Kasumi-1 (cell line): ENCODE measurements at places on chromosomes 2 and 18.
A peak's percentile ranks its signal among the peaks of the same experiment; 100 is the strongest.

- no peak for DNase-seq
Measured at GRCh38 chr2:239263669-239264491, 136.9 kb downstream of the HDAC4 start.

- no peak for DNase-seq
Measured at GRCh38 chr2:183543731-183544130, 419.5 kb downstream of the NUP35 start.

DNA sequence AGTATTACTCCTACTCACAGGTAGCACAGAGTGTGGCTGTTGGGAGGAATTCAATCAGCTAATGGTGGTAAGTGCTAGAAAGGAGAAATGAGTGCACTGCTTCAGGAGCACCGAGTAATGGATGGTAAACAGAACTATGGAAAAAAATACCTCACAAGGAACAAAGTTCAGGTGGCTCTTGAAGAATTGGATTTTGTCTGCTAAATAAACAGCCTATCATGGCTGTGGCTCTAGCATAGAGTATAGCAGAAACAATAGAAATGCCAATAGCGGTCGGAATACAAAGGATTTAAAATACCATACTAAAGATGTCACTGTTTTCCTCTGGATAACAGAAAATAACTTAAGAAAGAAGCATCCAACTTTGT is 482.5 kb downstream of the NUP35 start:
- no peak for DNase-seq

DNA sequence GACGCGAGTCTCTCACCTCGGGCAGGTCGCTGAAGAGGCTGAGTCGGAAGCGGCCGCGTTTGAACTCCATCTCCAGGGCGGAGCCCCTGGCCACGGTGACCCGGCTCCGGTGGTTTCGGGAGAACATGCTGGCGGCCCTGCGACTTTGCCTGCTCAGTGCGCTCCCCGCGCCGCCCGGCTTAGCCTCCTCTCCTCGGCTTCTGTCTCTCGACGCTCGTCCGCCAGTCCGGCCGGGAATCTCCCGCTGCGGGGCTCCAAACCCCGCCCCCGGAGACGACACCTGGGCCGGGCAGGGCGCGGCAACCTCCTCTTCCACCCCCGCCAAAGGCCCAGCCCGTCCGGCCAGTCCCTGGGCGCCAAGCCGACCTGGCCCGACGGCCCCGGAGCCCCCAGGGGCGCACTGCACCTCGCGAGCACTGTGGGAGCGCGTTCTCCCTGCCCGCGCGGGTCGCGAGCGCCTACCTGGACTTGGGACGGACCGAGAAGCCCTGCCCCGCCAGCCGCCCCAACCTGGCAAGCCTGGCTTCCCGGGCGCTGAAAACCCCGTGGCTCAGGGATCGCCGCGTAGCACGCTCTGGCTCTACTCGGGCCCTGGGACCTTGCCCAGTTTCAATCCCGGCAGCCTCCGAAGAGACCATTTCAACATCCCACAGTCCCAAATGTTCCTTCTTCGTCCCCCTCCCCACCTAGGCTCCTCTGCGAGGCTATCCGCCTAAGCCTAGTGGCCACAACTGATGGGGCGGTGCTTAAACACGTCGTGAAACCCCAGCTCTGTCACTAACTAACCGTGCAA is at the start of gene RTKN:
TSS of gene RTKN (minus strand) at position 248 of the 793 bp plus-strand sequence. CDS start at position 127, 121 bp downstream.
- no peak for DNase-seq

GRCh38 chr18:11951390-11951851 is 29.9 kb upstream of the IMPA2 start:
- no peak for DNase-seq

DNA sequence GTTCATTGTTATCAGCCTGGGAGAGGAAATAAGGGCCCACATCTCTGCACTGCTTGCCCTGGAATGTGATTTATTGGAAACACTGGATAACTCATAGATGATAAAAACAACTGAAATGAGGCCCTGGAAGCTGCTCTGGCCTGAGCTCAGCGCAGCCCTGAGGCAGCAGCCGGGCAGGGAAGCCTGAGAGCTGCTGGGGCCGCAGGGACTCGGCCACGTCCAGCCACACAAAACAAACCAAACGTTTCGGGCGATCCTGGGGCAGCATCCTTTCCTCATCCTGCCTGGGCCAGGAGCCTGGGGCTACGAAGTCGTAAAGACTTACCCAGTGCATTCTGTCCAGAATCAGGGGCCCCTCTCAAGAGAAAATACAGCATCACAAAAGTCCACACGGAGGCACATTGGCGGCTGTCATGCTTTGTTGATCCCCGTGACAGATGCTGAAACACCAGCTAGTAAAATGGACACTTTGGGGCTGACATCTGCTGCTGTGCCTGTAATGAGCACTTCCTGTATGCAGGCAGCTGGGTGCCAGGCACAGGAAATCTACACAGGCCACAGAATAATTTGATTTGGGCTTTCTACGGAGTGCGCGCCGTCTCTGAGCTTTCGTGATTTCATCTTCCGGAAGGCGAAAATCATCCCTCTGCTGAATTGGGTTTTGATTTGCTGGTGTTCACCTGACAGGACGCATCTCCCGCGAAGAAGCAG is 250.6 kb downstream of the EIPR1 start:
- DNase-seq = no peak

- DNase-seq = no peak
Measured at GRCh38 chr18:49697757-49698524, 115.4 kb downstream of the ACAA2 start.

GRCh38 chr2:200373973-200374416 is 67.5 kb downstream of the SPATS2L start:
- no peak for DNase-seq

- no peak for DNase-seq
Measured at GRCh38 chr2:234404957-234405356, 91.9 kb downstream of the ARL4C start.

DNA sequence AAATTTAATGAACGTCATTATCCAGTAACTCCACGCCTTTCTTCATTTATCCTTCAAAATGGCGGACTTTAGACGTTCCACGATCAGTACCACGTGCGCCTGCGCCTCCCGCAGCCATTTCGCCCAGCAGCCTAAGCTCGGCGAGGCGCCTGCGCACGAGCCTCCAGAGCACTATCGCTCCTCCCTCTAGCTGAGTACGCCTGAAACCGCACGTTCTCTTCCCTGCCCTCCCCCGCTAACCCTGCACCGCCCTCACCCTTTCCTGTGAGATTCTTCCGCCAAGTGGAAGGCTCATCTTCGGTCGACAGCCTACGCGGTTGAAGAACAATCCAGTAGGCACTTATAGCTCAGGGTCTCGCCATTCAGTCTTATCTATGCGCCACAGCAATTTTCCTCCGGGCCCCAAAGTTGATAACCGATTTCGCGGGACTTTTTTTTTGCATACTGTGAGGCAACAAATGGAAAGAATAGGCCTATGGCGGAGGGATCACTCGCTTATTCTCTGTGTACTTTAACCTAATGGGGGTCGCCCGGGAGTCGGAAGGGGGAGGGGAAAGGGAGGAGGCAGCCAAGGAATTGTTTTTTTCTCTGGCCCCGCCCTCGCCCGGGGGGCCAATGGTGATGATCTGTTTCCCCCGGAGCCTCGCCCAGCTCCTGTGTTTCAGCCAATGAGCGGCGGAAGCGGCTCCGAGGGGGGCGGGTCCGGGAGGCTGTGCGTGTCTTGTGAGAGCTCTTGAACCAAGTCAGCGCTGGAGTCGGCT is at the start of gene KDM3A:
TSS of gene KDM3A (plus strand) at position 741 of the 761 bp plus-strand sequence. CDS start 677 bp downstream, outside the sequence.
- DNase-seq = peak; percentile 99

DNA sequence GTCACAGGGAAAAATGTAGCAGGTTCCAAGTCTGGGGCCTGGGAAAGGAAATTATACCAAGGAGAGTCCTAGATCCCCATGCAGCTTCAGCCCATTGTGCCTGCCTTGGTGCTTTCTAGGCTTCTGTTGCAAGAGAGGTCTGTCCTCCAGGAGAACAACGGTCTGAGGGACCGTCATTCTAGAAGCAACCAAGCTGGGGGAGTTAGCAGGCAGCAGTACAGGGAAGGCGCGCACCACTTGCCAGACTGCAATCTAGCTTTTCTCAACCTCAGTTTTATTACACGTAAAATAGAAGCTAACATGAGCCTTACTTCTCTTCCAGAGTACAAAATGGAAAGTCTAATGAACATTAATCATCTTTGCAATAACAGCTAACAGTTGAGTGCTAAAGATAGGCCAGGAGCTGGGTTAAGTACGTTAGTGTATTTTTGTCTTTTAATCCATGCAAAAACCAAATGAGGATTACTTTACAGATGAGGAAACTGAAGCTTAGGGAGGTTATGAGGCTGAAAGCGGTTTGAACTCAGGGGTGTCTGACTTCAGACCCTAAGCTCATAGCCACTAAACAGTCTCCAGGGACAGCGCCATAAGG is 1.9 kb downstream of the TCF23 start:
- DNase-seq = no peak

DNA sequence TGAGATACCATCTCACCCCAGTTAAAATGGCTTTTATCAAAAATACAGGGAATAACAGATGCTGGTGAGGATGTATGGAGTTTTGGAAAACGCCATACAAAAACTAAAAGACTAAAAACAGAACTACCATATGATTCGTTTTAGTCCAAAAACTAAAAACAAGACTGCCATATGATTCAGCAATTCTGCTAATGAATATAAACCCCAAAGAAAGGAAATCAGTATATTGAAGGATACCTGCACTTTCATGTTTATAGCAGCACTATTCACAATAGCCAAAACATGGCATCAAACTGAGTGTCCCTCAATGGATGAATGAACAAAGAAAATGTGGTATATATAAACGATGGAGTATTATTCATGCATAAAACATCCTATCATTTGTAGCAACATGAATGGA is 224.4 kb upstream of the MC4R start:
- DNase-seq = no peak

DNA sequence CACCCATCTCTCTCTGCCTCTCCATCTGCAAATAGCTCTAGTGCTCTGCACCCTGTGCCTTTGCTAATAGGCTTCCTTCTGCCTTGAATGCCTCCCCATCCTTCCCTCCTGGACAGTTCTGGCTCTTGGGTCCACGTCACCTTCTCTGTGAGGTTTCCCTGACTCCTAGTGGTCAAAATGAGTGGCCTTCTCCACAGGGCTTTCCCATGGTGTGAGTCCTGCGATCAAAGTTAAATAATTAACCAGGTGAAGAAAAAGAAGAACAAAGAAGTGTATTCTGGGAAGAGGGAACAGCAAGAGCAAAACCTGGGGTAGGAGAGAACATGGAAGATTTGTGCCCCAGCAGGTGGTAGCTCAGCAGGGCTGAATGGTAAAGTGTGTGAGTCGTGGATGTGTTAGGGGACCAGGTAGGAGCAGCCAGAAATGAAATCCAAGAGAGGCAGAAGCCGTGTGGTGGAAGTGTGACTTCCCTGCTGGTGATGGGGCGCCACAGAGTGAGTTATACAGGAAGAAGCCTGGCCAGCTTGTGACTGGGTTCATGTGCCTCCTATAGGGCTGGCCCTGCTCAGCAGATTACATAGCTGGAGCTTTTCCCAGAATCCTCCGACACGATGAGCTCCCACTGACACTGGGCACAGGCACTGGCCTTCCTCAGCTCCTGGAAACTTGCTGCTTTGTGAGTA is 93.8 kb upstream of the LDAH start:
- no peak for DNase-seq

GRCh38 chr18:75439348-75439747 is 11.8 kb upstream of the SMIM21 start:
- no peak for DNase-seq

- no peak for DNase-seq
Measured at GRCh38 chr2:5070257-5070656, 621.9 kb upstream of the SOX11 start.

GRCh38 chr2:11998218-11998617 is 251.8 kb downstream of the LPIN1 start:
- DNase-seq = no peak

DNA sequence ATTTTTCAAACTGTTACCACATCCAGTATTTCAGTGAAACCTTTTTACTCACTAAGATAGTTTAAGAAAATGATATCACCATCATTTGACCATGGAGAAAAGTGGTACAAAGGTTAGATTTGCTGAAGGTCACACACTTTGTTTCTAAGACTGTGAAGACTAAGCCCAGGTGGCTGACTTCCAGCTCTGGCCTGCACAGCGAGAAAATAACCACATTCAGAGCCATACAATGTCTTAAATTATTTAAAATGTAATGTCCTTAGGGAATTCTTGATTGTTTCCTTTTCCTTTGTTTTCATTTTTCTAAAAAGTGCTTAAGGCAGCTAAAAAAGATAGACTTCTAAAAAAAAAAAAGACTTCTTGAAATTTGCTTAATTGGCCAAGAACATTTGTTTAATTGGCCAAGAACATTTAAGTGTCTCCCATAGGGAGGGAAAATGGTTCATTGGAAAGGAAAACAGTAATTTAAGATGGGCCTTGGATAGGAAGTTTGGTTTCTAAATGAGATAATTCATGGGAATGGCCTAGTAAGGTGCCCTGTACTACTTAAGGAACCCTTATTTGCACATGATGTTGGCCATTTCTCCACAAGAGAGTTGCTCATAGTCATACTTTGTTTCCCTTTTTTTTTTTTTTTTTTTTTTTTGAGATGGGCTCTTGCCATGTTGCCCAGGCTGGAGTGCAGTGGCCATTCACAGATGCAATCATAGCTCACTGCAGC is 45.2 kb downstream of the CYP1B1 start:
- no peak for DNase-seq

DNA sequence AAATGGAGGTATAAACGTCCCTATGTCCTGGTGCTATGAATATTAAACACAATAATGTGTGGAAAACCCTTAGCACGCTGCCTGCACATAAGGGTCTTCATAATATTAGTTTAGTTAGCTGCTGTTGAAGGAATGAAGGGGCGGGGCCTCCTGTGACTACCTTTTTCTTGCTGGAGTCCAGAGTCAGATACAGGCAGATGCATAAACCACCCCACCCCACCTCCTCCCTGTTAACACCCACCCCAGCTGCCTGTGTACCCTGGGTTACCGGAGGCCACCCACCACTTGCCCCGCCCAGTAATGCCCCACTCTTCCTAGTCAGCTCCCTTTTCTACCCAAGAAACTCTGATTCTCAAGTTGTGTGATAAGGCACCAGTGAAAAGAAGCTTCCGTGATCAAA is 158.4 kb downstream of the EN1 start:
- DNase-seq = no peak

- DNase-seq = no peak
Measured at GRCh38 chr18:79576686-79577351, 102.8 kb upstream of the CTDP1 start.

DNA sequence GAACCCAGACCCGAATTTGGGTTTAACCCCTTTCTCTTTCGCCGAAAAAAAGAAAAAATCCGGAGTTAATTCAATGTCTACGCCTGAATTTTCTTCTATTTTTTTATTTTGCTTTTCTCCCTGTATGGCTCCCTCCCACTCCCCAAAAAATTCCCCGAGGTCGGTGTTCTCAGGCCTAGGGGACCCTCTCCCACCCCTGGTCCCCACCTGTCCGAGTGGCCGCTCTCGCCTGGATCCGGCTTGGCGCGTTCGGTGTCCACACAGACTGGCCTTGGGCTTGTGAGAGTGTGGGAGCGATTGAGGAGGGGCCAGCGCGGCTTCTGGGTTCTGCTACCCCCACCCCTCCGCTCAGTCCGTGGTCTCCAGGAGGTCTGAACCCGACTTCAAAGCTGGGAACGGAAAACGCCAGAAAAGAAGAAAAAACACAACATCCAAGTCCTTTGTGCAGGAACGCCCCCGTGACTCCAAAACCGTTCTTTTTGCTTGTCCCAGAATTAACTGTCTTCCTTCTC is 5.7 kb upstream of the EN1 start:
- DNase-seq = no peak

- DNase-seq = no peak
Measured at GRCh38 chr2:238320648-238321281, 447 bp downstream of the TRAF3IP1 start.
